ENCODE measurements at places on chromosomes 7 and 10.

DNA sequence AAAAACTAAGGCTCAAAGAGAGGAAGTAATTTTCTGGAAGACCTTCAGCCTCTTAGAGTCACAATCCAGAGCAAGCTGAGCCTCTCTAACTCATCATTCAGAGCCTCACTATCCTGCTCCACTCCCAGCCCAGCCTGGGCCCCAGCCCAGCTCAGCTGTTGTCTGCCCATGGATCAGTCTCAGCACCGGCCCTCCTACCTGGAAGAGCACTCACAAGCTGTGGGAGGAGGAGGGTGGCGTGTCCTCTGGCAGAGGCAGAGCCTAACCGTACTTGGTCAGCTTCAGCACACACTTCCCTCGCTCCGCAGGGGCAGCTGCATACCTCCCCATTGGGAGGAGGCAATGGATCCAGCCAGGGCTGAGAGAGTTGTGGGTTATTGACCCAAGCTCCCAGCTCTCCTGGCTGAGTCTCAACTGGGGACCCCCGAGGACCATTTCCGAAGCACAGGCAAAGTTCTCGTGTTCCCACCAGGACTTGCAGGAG lies 66.7 kb upstream of the GPR26 start:
- no peak for DNase-seq

- DNase-seq, result no peak
Observed at GRCh38 chr7:102836977-102837376, 75.8 kb upstream of the LRRC17 start.

DNA sequence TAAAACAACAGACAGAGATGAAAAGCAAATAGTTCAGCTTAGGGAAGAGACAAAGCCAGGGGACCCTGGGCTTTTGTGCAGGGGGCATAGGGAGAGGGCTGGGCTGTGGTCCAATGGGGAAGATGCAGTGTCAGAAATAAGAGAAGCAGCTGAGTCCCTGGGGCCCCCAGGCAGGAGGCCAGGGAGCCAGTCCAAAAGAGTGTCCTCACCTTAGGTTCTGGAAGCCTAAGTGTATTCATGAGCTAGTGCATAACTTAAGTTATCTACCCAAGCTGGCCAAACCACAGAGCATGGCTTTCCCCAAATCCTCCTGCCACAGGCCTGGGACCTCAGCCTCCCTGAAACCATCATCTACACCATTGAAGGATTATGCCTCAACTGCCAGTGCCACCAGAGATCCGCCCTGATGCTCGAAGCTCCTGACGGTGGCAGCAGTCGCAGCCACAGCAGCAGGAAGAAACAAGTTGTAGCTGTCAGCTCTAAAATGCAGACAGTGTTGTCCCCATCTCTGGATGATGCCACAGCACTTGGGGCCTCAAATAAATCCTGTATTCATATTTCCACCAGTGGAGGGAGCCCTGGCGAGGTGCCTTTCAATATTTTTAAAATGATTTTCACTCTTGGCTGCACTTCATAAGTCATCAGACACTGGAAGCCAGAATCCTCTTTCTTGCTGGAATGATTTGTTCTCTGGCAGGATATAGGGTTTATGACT lies 574.6 kb downstream of the GRID1 start:
- DNase-seq, result no peak

GRCh38 chr7:157500171-157500960 lies 163.6 kb downstream of the DNAJB6 start:
- DNase-seq, result no peak

- no peak for DNase-seq
Observed at GRCh38 chr10:19431622-19432351, 383.2 kb downstream of the MALRD1 start.

DNA sequence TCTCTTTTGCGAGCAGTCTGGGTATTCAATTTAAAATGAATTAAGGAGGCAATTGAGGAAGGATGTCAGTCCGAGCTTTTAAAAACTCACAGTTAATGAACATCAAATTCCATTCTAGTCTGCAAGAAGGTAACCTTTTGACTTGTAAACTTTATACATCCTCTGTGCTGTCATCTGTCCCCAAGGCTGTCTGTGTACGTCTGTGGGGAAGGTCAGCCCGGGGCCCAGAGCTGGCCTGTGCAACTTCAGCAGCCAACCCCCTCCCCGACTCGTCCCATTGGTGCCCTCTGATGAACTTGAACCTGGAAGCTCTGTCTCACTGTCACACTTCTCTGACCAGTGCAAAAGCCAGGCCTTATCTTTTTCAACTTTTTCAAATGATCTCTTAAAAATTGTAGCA lies 80.3 kb downstream of the CCDC3 start:
- DNase-seq, result no peak

GRCh38 chr10:47294501-47294900 lies 5.5 kb upstream of the GDF10 start:
- DNase-seq, result no peak

DNA sequence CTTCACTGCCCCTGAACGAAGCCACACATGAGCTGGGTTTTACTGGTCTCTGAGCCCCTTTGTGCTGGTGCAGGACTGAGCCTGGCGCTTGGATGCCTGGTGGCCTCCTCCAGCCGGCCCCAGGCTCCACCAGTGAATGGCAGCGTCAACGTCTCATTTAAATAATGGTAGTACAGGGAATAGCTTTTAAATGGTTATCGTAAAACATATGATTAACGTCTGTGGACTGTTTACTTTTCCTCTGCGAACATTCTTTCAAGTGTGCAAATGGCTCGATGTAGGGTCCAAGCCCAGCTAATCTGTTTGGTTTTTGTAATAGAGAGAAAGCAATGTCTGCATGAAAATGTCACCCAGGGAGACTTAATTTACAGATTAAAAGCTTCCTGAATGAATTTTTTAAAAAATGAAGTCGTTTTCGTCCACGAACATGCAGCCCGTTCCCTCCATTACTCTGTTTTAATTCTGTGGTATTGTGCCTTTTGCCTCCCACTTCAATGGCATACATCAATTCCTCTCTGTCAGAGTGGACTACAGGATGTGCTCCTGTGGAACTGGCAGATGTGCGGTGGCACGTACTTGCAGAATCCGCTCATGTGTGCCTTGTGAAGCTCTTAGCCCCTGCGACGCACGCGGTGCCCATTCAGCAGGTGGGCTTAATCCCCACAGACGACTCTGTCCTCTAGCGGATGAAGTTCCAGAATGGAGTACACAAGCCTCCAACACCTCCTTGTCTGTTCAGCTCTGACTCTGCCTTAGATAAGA lies 192.7 kb downstream of the TCF7L2 start:
- DNase-seq, result no peak

DNA sequence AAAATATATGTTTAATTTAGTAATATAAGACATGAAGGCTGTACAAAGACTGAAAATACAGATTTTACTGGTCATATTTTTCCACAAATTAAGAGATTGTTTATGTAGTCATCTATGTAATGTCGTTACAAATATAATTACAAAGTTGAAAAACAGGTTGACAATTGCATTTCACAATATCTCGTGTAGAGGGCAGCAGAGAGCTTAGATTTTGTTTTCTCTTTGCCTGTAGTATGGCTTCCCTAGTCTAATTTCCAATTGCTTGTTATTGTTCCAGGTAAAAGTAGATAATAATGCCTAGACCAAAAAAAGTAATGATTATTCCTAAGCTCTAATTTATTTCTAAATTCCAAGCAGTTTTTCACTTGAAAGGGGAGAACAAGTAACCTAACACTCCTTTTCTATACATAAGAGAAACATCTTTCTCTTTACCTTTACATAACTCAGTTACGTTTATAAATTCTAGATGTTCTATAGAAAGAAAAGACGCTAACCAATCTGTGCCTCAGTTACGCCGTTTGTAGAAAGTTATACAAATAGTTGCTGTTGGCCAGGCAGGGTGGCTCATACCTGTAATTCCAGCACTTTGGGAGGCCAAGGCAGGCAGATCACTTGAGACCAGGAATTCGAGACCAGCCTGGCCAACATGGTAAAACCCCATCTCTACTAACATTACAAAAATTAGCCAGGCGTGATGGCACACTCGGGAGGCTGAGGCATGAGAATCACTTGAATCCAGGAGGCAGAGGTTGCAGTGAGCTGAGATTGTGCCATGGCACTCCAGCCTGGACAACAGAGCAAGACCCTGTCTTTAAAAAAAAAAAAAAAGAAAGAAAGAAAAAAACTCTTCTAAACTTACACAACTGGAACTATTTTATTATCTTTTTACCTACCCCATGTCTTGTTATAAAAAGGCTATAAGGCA lies 30.0 kb downstream of the NET1 start:
- no peak for DNase-seq

DNA sequence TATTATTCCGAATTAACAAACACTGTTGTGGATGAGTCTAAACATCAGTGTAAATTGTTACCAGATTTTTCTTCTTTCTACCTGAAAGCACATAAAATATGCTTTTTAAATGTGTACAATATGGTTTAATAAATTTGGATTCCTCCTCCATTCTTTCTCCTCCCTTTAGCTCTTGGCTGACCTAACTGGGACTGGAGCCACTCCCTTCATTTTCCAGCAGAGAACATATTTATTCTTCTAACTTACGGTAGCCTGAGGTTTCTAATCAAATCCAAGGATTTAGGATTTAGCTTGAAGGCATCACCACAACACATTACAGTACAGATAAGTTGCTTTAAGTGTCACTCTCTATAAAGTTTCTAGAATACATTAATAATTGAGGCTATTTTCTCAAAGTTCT lies 88.2 kb upstream of the SEMA3C start:
- DNase-seq, result no peak

- DNase-seq, result no peak
Observed at GRCh38 chr10:45612741-45613140, 59.8 kb downstream of the ZFAND4 start.

GRCh38 chr10:130179640-130180039 lies 43.4 kb downstream of the GLRX3 start:
- DNase-seq, result peak; percentile 54

GRCh38 chr10:8133146-8133545 lies 78.7 kb downstream of the GATA3 start:
- DNase-seq, result no peak

DNA sequence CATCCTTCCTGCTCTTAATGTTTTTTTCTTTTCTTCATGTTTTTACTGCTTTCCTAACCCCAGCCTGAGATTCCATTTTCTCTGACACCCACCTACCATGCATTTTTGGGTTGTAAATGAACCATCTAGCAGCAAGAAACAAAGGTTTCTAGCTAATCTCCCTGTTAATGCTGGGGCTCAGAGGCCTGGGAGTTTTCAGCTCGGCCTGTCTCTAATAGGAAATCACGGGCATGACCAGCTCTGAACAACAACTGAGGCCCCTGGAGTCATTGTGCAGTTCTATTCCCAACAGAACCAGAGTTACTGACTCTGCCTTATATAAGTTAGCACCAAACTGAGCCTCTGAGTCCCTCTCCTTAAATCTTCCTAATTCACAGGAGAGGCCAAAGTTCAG lies 134.8 kb downstream of the CFAP58 start:
- no peak for DNase-seq

All from substantia nigra (tissue), 51 donors.